HuH-7.5 (cell line): ENCODE measurements at places on chromosomes 4 and X.

DNA sequence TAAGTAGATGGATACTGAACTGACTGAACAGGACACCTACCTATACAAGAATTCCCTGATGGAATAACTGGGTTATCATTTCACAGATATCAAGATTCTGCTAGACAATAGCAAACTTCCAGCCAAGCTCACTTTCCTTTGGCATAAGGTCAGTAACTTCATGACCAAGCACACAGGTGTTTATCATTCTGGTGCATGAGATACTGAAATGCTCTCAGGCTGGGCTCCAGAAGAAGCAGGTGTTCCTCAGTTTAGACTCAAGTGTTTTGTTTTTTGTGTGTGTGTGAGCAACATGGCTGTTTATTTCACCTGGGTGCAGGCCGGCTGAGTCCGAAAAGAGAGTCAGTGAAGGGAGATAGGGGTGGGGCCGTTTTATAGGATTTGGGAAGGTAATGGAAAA, 201.5 kb upstream of the SPOCK3 start:
- no peak for DNase-seq

DNA sequence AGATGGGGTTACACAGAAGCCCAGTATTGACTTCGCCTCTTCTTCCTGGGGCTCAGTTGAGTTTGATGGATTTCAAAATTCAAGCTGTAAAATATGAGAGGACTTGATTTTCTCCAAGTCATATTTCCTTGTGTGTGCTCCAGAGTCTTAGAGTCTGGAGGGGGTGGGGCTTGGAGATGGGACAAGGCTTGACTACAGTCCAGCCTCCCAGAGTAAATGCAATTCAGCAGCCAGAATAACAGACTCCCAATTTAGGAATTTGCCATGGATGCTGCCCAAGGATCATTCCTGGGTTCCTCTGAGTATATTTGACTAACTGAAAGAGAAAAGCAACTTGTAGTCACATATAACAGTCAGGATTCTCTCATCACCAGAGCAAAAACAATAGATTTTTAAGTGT, 53.7 kb upstream of the RBPJ start:
- DNase-seq: no peak

- no peak for DNase-seq
These were observed 287.9 kb upstream of the PUDP start for GRCh38 chrX:7435822-7436221.

- no peak for DNase-seq
These were observed 131.8 kb upstream of the TMLHE start for GRCh38 chrX:155744534-155744933.

GRCh38 chr4:125283707-125284279, 31.0 kb upstream of the FAT4 start:
- no peak for DNase-seq

DNA sequence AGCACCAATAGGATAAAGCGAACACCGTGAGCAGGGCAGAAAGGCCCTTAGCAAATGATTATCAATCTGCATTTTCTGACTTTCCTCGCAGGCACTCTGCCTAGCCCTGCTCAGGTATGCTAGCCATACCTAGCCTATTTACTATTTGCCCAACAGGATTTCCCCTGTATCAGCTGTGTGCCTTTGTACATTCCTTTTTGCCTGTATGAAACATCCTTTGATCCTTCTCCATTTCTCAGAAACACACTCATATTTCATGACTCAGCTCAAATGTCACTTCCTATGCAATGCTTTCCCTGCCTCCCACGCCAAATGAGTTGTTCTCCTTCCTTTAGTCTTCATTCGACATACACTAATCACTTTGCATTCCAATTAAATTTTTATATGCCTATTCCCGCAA, 37.2 kb downstream of the PCDH7 start:
- no peak for DNase-seq

DNA sequence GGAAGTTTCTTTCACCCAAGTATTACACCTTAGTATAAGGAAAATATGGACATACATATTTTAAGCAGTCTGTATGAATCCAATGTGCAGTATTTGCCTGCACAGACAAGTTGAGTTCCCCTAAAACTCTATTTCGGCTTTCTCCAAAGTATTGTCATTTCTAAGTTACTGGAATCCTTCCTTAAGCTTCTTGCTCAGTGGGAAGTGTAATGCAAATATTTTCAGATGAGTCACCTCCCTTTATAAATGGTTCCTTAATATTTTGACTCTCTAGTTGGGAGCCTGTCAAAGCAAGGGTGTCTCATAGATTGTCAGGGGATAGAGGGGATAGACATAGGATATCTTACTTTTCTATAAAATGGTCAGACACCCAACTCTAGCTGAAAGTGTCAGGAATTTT, 178.6 kb downstream of the NAA11 start:
- no peak for DNase-seq

DNA sequence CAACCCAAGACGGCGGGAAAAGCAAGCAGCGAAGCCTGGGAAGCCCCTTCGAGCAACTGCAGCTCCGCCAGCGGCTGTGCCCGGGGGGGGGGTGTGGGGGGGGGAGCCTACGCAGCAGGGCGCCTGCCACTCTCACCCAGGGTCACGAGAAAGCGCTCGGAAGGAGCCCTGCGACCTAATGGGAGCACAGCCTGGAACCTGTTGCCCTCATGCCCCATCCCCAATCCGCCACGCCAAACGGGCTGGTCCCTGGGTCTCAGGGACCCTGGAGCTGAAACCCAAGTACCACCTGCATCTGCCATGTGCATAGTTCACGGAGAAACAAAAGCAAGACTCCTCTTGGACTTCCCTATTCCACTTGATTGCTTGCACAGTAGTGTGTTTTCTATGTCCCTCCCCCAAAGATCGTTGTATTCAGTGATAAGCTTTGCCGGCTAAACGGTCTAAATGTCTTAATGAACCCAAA, 359 bp upstream of the GAB3 start:
- no peak for DNase-seq

GRCh38 chr4:25423548-25423947, 46.5 kb downstream of the ANAPC4 start:
- no peak for DNase-seq

- no peak for DNase-seq
These were observed 33.6 kb downstream of the RPGR start for GRCh38 chrX:38293741-38294140.

DNA sequence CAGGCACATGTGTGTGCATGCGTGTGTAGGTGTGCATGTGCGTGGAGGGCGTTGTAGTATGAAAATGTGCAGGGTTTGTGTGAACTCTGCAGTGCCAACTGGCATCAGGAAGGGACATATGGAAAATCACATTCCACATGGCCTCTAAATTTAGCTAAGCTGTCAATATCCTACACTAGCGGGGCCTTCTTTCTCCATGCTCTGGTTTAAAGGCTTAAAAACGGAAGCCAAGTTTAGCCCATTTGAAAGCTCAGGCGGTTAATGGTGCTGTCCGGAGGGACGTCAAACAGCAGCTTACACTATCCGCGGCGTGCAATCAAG, 144.1 kb upstream of the NOCT start:
- no peak for DNase-seq
